ENCODE measurements at places on chromosomes 12 and 14.

DNA sequence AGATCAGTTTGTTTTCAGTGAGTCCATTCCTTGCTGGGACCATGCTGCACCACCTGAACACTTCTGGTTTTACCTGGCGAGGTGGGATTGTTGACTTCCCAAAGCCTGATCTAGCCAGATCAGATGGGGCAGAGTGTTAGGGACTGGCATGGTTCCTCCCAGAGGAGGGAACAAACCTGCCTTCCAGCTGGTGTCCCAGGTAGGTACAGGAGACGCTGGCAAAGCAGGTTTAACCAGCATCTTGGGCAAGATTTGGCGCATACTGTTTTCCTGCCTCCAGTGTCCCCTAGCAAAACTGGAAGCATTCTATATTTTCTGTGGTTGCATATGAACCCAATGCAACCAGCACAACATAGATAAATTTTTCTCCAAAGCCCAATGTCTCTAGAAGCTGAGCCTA is 14.6 kb upstream of the FOS start:
- no peak for DNase-seq
- peaks cover 23% of the 10 kb centered on the region for H3K4me1 ChIP-seq
- no peak overlapping the region for H3K27ac ChIP-seq

- H3K4me1 ChIP-seq, result no peaks in the 10 kb centered on the region
- DNase-seq, result no peak
- H3K27me3 ChIP-seq, result no peaks in the 10 kb centered on the region
- H3K36me3 ChIP-seq, result peaks cover 39% of the 10 kb centered on the region
These were observed 16.8 kb downstream of the GNS start for GRCh38 chr12:64742416-64742815.

- no peaks in the 10 kb centered on the region for H3K36me3 ChIP-seq
- no peak for DNase-seq
- no peak overlapping the region for H3K27ac ChIP-seq
- no peak overlapping the region for H3K4me3 ChIP-seq
These were observed 122.4 kb downstream of the DACT1 start for GRCh38 chr14:58760121-58760520.

GRCh38 chr12:115506822-115507559 is 770.5 kb downstream of the MED13L start:
- no peak overlapping the region for H3K27ac ChIP-seq
- DNase-seq, result no peak
- H3K4me1 ChIP-seq, result no peaks in the 10 kb centered on the region
- H3K27me3 ChIP-seq, result no peaks in the 10 kb centered on the region
- no peaks in the 10 kb centered on the region for H3K36me3 ChIP-seq
- H3K4me3 ChIP-seq, result no peak overlapping the region

- no peaks in the 10 kb centered on the region for H3K4me1 ChIP-seq
- DNase-seq, result peak; percentile 7
These were observed 61.1 kb downstream of the WDR20 start for GRCh38 chr14:102200690-102201352.

DNA sequence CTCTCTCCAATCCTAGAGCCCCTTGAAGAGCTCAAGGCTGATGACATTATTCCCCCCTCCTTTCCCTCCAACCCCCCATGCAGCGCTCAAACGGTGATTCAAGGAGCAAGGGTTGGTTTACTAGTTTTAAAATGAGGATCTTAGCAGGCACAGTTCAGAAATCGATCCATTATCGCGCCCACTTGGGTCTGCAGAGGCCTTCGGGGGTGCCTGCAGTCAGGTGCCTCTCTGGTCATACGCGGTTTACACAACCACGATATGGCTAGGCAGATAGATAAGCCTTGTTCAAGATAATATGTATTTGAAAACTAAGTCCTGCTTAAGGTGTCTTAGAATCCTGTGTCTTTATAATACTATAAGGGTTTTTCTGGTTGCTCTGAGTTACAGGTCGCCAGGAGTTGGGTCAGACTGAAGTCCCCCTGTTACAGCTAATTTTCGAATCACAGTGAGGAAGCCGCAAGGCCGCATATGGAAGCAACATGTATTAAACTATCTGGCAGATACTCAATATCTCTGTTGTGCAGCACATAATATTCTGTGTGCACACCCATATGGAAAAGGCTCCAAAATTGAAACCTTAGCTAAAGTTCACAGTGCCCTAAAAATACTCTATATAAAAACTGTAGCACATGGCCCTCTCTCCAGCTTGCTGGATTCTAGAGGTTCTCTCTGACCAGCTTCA is 10.0 kb downstream of the BHLHE41 start:
- no peak for DNase-seq
- H3K27ac ChIP-seq, result peak overlapping the region; percentile 96
- H3K4me3 ChIP-seq, result no peak overlapping the region
- no peaks in the 10 kb centered on the region for H3K36me3 ChIP-seq
- peaks cover 15% of the 10 kb centered on the region for H3K27me3 ChIP-seq

Data from lung (tissue), 17 donors.